Right hindlimb (tissue), 1 donor: ENCODE measurements at places on chromosomes 6 and 20.

GRCh38 chr6:116450769-116451740 lies 10.1 kb upstream of the CALHM6 start:
- no peak for DNase-seq

DNA sequence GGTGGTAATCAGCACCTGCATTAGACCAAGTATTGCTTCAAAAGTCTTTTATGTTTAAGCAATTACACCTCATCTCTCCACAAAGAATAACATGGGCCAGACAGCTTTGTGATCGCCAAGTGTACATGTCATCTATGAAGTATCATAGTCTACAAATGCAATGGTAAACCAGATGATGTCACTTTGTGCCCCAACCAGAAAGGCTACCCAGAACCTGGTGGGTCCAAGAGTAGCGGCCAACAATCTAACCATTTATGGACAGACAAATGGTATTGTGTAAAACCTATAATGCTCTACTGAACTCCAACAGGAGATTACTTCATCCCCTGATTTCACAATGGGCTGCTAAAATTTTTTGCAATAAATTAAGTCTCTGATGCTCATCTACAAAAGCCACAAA lies 295.9 kb downstream of the GMDS start:
- DNase-seq: no peak

DNA sequence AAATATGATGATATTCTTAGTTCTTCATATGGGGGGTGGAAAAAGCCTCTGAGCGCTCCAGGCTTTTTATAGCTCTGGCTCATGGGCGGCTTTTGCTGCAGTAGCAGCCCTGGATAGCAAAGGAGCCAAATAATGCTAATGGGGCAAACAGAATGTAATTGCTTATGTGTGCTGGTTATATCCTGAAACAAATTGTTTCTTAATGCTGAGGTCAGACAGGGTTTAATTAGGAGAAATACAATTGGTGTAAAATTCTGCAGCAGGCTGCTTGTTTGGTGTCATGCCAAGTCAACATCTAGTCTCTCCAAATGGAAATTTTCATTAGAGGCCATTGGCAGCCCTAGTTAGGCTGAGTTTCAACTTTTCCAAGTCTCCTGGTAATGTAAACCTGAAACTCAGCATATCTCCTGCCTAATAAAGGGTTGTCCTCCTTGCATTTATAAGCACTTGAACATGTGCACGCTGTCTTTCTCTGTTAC lies 530.1 kb upstream of the NOX3 start:
- DNase-seq: peak; percentile 86

- no peak for DNase-seq
These were observed 38.3 kb downstream of the FAM120B start for GRCh38 chr6:170344631-170345576.

GRCh38 chr20:1818895-1819294 lies 76.3 kb upstream of the SIRPA start:
- DNase-seq: no peak

GRCh38 chr20:59438201-59438600 lies 137.8 kb downstream of the EDN3 start:
- DNase-seq: no peak

GRCh38 chr6:4935486-4935885 lies 68.4 kb downstream of the RPP40 start:
- no peak for DNase-seq

DNA sequence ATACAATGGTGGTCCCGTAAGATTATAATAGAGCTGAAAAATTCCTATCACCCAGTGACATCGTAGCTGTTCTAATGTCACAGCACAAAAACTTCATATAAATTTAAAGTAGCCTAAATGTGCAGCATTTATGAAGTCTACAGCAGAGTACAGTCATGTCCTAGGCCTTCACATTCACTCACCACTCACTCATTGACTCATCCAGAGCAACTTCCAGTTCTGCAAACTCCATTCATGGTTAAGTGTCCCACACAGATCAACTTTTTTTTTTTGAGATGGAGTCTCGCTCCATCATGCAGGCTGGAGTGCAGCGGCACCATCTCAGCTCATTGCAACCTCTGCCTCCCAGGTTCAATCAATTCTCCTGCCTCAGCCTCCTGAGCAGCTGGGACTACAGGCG lies 20.9 kb upstream of the KCNG1 start:
- no peak for DNase-seq

DNA sequence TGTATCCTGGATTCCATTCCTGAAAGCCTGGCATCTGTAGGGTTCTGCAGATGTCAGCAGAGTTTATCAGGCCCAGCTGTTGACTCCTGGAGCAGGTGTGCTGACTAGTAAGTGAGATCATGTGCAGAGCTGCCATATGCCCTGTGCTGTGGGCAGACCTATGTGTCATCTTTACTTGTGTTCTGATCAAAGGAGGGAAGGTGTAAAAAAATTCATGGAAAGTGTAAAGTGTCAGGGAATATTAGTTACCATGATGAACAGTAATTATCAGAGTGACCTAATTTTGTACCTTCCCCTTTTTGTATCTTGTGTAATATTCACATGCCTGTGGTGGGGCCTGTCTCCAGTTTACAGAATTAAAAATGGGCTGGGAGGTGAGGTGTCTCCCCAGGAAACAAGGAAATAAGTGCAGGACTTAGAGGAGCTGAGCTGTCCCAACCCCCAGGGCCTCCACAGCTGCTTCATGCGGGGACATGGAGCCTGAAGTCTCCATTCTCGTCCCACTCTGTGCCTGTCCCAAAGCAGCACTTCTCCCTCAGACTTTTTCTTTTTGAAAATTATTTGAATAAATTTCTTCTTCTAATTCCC lies 148.2 kb upstream of the GGTLC1 start:
- no peak for DNase-seq

- no peak for DNase-seq
These were observed 50.8 kb downstream of the RPF2 start for GRCh38 chr6:111032484-111033140.

- no peak for DNase-seq
These were observed 18.7 kb downstream of the NANP start for GRCh38 chr20:25605148-25605547.

DNA sequence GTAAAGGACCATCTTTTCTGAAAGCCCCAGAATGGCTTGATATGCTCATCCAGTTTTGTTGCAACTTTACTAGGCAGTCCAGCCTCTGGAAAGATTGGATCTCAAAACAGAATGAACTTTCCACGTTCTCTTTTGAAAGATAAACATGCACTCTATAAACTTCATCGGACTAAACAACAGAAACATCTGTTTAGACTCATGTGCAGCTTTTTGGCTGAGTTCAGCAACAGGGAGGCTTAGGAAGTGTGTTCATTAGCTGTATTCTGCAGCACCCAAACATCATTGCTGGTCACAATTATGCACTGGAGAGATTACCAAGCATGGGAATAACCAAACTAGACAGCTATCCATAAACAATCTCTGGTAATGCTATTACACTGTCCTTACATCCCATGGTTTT lies 180.5 kb downstream of the TENT5A start:
- no peak for DNase-seq

DNA sequence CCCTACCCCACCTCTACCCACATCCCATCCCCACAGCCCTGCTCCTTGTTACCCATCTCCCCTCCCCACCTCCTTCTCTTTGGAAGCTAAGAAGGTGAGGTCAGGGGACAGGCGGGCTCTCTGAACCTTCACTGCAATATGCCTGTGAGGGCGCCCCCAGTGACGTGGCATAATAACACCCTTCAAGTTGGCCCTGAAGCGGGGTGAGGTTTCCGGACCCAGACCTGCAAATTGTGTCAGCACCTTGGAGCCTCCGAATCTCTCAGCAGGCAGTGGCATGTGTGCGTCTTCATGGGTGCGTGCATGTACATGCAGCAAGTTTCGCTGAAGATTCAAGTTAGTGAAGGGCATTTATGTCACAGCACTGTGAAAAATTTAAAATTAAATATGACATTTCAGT lies 114.6 kb downstream of the SOBP start:
- no peak for DNase-seq

- peak; percentile 65 for DNase-seq
These were observed 1.2 kb upstream of the ACSS1 start for GRCh38 chr20:25058847-25059810.

DNA sequence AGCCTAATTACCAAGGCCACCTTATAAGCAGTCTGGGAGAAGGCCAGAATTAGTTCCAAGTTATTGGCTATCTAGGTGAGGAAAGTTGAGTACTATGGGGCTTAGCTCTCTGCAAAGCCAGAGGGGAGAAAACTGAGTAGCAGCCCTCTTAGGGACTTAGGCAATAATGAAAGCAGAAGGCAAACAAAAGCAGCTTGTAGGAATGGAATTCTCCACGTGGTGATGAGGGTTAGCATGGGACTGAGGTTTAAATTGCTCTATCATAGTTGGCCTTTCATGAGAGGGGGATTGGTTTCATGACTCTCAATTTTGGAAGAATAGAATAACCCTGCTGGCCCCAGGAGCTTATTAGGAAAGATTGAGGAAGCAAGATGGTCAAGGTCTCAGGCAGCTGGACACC lies 7.0 kb upstream of the UBE2J1 start:
- no peak for DNase-seq

- DNase-seq: no peak
These were observed 56.2 kb upstream of the TBC1D7 start for GRCh38 chr6:13384506-13384905.
